Colonic mucosa (tissue), 4 donors: ENCODE measurements at places on chromosomes 3 and 15. TPM values are rescaled to one million over a fixed set of nuclear protein-coding genes. Genes with fewer than 3 reads are reported as not detected.

GRCh38 chr3:152677491-152677890, 157.4 kb upstream of the P2RY1 start:
- DNase-seq: no peak

The MCF2L2 gene
- 0.25 TPM for total RNA-seq

The SLC51B gene
- 102 TPM for total RNA-seq

- DNase-seq: no peak
Observed at GRCh38 chr3:149095487-149095886, 9.2 kb upstream of the HLTF start.

The CPA3 gene
- 12.6 TPM for total RNA-seq

DNA sequence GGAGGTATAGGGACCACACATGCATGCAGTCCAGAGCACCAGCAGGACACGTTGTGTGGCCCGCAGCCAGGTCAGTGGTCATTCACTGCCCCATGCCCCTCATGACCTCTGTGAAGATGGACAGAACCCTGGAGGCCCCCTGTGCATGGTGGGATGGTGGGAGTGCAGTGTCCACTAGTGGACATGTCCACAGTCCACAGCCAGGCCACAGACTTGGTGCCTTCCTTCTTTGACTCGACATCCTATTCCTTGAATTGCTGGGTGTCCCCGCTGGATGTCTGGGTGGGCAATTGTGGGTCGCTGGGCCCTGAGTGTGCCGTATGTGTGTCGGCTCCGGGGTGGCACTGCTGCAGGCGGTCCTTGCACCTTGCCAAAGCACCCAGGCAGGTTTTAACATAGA, 35.7 kb downstream of the KLF15 start:
- DNase-seq: no peak

- no peak for DNase-seq
Observed at GRCh38 chr15:72503147-72503546, 29.0 kb downstream of the ARIH1 start.

DNA sequence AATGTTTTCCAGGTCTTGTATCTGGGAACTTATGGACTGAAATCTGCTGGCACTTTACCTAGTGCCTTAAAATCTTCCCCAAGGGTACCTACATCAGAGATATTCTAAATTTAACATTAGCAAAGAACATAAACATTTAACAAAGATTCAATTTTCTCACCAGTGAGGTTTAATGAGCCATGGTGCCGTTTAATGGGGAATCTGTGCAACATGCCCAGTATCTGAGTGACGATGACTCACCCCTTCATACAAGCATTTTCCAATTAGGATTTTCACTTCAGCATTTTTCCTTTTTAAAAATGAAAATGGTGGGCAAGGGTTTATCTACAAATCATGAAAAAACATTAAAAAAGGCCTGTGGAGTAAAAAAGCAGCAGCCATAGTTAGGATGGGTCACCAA, 189.4 kb downstream of the SLC9A9 start:
- DNase-seq: no peak

DNA sequence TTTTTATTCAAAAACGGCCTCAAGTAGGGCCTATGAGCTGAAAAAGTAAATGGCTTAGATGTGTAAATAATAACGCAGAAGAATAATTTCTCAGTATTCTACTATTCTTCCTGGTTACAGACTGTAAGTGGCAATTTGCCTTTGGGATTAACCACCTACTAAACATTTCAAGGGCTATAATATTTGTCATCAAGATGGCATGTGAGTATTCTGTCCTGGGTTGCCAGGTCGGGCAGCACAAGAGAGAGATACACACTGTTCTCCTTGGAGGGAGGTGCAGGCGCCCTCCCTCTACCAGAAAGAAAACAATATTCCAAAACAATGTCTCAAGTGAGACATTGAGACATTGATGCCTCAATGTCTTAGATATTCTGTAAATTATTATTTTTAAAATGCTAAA, 278.4 kb downstream of the OCA2 start:
- no peak for DNase-seq

GRCh38 chr3:88809993-88810392, 297.4 kb upstream of the EPHA3 start:
- DNase-seq: no peak
